ENCODE measurements at places on chromosomes 12 and 14.

DNA sequence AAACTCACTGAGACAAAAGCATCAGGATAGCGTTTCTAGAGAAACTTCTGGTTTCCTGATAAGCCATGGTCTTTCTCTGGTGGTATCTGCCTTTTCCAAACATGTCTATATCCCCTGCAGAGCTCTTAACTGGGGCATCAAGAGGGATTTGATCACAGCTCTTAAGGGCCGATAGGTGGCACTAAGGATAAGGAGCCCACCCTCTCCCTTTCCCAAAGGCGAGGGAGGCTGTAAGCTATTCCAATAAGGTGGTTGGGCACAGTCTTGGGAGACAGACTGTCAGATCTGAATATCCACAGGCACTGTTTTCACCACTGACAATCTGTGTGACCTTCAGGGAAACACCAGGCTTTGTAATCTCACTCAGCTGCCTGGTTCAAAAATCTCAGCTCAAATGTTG lies 206.0 kb downstream of the ADGRD1 start:
- DNase-seq, result no peak

DNA sequence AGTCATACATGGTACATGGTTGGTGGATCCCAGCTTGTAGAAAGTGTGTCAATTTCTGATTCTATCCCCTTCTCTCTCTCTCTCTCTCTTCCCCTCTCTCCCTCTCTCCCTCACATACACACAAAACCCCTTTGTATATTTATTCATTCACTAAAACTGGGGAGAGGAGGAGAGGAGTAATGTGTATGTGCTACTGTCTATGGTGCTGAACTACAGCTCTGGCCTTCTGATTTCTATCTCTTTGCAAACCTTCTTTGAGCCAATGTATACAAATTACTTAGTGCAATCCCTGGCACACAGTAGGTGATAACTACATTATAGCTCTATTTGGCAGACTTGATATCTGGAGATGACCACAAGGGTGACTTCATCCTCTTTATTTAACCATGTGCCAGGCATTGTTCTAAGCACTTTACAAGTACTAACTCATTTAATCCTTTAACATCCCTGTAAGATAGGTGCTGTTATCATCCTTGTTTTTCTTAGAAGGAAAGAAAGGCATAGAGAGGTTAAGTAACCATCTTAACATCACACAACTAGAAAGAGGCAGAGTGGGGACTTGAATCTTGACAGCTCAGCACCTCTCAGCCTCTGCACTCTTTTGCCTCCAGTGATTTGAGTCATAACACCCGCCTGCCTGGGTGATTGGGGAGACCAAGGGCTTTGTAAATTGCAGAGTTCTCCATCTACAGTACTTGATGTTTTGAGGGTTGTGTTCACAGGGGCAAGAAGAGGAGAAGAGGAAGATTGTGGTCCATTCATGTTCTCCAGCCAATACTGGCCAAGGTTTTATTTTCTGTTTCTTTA lies 21.3 kb downstream of the RPH3A start:
- DNase-seq, result no peak

GRCh38 chr12:132858718-132859266 lies 28.6 kb downstream of the CHFR start:
- no peak for DNase-seq

- DNase-seq, result peak; percentile 65
Measured at GRCh38 chr12:124667506-124668326, 100.3 kb upstream of the NCOR2 start.

DNA sequence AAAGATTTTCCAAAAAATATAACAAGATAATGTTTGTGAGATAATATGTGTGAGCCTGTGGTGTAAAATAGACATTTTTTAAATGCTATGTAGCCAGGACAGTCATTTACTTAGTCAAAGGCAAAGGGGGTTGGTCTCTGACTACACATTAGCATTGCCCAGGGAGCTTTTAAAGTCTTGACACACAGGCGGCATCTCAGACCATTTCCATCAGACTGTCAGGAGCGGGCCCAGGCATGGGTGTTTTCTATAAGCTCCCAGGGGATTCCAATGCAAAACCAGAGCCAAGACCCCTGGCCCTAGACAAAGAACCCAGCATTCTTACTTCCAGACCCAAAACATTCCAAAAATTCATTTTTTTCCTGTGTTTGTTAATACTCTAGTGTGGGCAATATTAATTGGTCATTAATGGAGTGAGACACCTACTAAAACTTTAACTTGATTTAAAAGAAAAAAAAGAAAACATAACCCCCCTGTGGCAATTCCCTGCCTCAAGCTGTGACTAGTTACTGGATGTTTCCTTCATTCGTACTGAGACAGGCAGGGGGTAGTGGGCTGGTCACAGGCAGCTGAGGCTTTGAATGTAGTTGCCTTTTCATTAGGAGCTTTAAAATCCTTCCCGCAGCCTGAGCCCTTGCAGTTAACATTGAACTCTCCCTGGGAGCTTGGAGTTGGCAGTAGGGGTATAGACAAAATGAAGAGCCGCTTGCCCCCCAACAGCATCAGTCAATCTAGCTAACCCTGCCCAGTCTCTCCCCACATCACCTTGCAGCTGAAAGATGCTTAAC lies 103.7 kb downstream of the CMKLR1 start:
- peak; percentile 21 for DNase-seq

All from G401 (cell line).